COR-L47 (cell line): ENCODE measurements at places on chromosomes 1 and 21.

GRCh38 chr1:173149887-173150286 lies 57.2 kb downstream of the TNFSF4 start:
- no peak for DNase-seq

- DNase-seq: no peak
Observed at GRCh38 chr21:25901330-25901979, 166.7 kb downstream of the GABPA start.

DNA sequence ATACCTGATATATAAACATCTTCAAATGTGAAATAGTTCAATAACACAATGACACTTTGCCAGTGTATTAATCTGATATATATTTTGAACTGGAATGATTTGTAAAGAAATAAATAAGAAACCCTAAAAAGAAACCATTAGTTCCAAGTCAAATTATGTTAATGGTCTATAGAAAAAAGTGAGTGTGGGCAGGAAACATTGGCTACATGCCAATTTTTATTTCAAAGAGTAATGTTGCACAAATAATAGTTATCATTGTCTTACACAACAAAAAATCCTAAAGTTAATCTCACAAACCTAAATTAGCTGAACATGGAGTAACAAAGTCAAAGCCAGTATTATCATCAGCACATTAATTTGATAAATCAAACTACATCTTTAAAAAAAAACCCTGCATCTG lies 37.9 kb upstream of the BATF3 start:
- DNase-seq: no peak

- DNase-seq: no peak
Observed at GRCh38 chr1:89994231-89994804, 592 bp upstream of the ZNF326 start.

DNA sequence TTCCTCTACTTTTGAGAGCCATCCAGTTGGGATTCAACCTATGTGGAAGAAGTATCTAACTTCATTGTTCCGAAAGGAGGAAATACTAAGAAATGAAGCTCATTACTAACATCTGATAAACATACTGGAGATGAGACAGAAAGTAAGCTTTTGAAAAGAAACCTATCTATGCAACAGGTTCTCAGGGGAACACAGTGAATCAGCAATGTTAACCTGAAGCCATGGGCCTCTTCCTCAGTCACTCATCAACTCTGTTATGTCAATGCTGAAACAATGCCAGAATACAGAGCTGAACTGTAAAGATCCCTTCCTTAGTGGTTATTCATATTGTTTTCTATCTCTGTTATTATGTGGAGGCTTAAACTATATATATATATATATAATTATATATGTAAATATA lies 55.5 kb upstream of the ESRRG start:
- DNase-seq: no peak

DNA sequence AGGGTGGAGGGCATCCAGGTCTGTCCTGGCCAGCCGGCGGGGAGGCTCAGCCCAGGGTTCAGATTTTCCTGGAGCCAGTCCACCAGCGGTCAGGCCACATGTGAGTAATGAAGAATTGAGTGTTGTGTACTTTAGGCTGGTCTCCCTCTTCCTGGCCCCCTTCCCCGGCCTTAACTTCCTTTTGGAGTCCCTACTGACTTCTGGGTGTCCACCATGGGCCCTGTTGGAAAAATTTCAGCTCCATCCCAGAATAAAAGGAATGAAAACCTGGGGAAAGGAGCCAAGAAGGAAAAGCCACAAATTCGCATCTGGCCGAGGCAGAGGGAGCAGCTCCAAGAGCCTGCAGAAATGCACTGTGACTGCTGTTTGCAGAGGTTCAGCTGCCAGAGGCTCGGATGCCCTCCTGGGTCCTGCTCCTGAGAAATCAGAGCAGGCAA lies 35.5 kb upstream of the HHAT start:
- DNase-seq: no peak

DNA sequence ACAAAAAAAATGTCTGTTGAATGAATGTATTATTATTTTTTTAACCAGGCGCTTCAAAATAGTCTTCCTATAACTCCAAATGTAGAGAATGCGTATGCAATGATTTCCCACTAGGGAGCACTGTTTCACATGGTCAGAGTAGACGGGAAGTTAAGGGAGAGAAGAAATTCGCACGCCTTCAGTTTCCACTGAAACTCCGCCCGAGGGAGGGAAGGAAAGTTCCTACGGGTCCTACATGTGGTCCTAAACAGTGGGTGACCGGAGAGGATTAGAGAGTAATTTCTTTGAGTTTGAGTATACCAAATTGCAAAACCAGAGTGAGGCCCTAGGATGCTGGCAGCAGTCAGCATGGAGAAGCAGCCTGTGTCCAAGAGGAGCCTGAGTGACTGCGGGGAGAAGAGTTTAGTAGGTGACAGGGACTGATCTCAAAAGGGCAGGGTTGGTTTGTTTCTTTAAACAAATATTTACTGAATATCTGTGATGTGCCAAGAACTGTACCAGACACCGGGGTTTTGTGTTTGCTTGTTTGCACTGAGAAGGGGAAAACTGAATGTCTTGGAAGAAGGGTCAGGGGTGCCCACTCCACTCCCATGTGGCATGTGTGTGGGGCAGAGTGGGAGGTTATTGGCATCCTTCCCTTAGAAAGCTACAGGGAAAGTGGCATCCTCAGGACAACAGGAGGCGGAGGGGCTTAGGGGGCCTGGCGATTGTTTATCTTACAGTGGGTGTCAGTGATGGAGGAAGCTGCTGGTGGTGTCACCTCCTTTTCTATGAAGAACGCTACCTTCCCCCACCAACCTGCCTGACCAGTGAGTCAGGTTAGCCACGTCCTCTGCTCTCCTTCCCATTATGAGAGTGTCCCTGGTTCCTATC lies 22.8 kb downstream of the RNU5D-1 start:
- no peak for DNase-seq

- no peak for DNase-seq
Observed at GRCh38 chr1:227390525-227390924, 72.2 kb upstream of the CDC42BPA start.

DNA sequence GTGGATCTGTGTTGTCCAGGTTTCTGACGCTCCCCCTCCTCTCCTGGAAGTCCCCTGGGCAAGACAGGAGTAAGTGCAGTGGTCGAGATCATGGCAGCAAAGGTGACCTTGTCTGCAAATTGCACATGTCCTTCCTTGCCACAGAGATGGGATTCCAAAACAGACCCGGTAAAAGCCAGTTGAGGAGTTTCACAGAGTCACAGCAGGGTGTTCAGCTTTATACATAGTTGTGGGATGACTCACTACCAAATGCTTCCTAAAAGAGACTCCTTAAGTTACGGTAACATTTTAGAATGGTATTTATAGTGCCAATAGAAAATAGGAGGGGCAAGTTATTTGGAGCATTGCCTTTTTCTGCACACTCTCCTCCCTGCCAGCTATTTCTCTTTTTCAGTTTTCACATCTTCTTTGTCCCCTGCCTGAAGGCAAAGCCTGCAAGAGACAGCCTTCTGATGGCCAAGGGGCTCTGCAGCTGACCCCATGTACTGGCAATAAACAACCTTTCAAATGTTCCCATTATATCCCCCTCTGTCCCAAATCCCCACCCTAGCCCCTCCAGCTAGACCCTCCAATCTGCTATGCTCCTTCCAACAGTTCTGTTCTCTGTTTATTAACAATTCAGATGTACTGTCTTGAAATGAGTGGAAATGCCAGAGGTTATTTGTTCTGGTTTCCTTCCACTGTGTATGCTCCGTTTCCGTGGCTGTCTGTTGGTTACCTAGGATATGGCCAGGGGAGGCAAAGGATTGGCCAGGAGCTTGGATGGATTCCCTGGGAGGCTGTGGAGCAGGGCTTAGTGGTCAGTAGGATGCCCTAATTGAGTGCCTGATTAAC lies 115.0 kb downstream of the TGFB2 start:
- DNase-seq: no peak

DNA sequence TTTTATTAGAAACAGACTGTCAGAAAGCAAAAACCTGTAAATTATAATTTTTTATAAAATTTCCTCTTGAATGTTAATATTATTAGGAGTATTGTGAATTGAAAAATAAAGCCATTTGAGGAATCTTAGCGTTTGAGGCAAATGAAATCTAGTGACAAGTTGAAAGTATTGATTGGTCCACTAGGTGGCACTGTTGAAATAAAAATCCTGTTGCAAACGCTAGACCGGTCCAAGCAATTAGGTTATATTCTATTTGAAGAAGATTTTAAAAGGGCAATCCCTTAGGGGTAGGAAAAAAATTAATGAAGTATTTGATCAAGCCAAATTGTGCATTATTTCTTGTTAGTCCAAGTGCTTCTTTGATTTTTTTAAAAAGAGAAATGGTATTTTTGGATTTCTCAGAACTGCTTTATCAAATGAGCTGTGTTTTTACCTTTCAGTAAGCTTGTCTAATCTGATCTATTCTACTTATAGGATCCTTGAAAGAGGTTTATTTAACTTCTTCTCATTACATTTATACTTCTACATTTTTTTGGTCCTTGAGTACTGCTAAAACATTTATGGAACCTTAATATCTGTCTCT lies 57.7 kb downstream of the ATG4C start:
- DNase-seq: peak; percentile 54

GRCh38 chr1:204524986-204525385 lies 8.8 kb downstream of the MDM4 start:
- DNase-seq: no peak

DNA sequence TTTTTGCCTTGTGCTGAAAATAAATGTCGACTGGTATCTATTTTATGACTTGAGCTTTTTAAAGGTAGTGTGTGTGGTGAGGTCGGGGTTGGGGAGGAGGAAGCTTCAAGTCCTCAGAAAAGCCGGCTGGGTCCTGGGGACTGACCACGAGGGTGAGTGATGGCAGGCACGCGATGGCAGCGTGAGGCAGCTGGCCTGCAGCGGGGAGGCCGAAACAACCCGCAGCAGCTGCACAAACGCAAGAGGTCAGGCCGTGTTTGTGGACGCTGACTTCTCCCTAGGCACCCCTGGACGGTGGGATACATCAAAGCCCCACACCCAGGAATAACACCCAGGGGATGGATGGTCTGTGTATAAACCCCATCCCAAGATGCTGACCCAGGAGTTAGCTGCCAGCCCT lies 51.4 kb downstream of the ZBTB18 start:
- no peak for DNase-seq

DNA sequence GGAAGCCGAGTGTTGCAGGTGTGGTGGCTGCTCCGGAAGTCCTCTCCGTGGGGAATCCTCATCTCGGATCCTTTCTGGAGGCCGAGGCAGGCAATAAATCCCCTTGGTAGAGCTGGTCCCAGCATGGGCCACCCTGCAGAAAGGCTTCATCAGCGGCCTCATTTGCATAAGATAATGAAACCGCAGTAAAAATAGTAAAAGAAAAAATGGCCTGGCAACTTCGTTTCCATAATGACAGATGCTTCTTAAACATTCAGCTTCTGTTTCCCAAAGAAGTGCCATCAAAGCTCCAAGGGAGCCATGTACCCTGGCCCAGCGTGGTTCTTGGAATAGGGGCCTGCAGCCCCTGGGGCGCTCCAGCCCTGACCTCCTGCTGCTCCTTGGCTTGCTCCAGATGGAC lies 244.1 kb downstream of the GRIK3 start:
- no peak for DNase-seq

DNA sequence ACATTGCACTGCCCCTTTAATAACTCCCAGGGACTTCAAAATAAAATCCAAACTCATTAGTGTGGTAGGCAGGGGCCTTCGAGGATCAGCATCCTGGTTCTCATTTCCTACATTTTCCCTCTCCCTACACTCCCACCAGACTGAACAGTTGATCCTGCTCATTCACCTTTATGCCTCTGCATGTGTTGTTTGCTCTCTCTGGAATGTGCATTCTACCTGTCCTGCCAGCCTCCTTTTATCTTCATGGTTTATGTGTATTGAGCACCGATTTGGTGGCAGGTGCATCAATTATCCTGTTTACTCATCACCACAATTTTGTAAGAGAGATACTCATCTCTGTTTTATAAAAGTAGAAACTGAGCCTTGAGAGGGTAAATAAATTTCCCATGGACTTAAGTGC lies 125.0 kb downstream of the ADSS2 start:
- peak; percentile 82 for DNase-seq

- DNase-seq: no peak
Observed at GRCh38 chr21:31293986-31294385, 50.1 kb downstream of the TIAM1 start.

DNA sequence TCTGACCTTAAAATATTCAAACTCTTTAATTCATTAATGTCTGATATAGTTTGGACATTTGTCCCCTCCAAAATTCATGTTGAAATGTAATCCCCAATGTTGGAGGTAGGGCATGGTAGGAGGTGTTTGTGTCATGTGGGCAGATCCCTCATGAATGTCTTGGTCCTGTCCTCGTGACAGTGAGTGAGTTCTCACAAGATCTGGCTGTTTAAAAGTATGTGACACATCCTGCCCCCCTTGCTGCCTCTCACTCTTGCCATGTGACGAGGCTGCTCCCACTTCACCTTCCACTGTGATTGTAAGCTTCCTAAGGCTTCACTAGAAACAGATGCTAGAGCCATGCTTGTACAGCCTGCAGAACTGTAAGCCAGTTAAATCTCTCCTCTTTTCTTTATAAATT lies 21.3 kb upstream of the FBXO28 start:
- DNase-seq: no peak

DNA sequence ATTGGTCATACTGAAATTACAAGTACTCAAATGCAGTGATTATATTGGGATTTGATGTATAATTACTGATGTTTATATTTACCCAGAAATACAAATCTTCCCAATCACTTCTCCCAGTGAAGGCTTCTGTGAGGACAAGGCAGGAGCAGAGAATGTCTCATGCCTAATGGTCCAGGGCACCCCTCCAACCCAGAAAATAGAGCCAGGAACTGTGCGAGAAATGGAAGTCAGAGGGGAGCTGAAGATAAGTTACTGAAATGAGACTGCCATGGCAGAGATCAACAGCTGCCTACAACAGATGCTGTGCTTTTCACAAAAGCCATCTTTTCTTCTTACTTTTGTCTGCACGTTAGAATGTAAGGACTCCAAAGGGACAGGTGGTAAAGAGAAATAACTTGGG lies 171.2 kb downstream of the TTLL7 start:
- DNase-seq: no peak

- DNase-seq: no peak
Observed at GRCh38 chr1:76510672-76511557, 356.4 kb upstream of the ST6GALNAC5 start.

- DNase-seq: no peak
Observed at GRCh38 chr1:30049748-30050296, 673.6 kb downstream of the MATN1 start.

- no peak for DNase-seq
Observed at GRCh38 chr1:91687452-91687851, 186.8 kb downstream of the CDC7 start.

- no peak for DNase-seq
Observed at GRCh38 chr1:2135441-2135841, 59.1 kb downstream of the FAAP20 start.

DNA sequence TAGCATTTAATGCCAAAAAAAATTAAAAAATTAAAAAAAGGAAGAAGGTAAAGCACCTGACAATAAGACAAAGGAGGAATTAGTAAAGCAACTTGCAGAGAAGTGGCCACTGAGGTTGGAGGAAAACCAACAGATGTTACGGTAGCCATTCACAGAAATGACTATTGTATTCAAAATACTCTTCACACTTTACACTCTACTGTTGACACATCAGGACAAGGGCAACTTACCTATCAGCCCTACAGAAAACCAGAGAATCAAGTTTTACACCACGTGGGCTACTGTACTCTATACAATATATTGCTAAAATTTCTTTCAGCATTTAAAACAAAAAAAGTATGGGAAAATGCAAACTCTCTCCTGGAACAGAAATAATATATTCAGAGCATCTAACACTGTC lies 70.0 kb downstream of the EIF4G3 start:
- DNase-seq: no peak

- peak; percentile 31 for DNase-seq
Observed at GRCh38 chr1:25766721-25767436, 33.1 kb upstream of the SELENON start.
